ENCODE measurements at places on chromosomes 11 and 22.

GRCh38 chr22:43292630-43293018, 50.5 kb downstream of the SCUBE1 start:
- DNase-seq = no peak

DNA sequence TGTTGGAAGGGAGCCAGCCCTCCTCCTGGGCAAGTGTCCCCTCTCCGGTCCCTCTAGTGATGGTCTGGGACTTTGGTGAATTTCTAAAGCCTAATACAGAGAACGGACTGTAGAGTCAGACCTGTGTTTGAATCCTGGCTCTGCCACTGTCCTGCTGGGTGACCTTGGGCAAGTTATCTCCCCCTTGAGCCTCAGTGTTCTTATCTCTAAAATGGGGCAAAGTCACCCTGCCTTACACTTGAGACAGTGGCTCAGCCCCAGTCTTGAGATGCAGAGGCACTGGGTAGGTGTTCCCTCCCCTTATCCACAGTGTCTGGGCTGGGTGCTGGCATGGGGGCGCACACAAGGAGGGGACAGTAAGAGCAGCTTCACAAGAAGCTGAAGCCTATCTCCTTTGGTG, 20.9 kb downstream of the DGAT2 start:
- DNase-seq = no peak

DNA sequence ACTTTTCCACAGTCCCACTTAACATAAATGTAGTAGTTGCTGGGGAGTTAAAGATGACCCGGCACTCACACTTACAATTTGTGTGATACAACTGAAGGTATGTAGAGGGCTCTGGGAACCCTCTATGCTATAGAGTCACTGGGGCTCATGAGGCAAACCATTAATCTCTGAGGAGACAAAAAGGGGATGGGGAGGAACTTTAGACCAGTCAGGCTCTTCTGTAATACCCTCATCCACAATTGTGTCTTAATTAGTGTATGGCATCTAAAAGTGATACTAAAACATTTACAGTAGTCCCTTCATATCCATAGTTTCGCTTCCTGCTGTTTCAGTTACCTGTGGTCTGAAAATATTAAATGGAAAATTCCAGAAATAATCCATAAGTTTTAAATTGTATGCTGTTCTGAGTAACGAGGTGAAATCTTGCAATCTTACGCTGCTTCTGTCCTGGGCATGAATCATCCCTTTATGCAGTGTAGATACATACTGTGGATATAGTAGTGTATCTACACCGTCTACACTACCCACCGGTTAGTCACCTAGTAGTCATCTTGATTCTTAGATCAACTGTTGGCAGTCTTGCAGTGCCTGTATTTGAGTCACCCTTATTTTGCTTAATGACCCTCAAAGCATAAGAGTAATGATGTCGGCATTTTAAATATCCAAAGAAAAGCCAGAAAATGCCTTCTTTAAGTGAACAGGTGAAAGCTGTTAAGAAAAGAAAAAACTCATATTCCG, 12.2 kb downstream of the CBL start:
- DNase-seq = peak; percentile 91

DNA sequence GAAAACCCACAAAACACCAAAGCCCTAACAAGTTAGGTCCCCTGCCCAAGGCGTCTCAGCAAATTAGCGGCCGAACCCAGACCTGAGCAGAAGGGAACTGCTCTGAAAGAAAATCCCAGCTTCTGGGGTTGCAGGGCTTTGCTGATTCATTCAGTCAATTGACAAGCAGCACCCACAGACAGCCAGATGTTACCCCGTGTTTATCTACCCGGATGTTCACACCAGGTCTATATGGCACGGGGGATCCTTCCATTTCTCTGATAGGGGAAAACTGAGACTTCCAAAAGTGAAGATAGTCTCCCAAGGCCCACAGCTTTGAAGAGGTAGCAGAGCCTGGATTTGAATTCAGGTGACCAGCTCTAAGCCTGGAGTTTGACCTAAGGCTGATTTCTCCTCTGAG, 14.0 kb upstream of the OAF start:
- no peak for DNase-seq

DNA sequence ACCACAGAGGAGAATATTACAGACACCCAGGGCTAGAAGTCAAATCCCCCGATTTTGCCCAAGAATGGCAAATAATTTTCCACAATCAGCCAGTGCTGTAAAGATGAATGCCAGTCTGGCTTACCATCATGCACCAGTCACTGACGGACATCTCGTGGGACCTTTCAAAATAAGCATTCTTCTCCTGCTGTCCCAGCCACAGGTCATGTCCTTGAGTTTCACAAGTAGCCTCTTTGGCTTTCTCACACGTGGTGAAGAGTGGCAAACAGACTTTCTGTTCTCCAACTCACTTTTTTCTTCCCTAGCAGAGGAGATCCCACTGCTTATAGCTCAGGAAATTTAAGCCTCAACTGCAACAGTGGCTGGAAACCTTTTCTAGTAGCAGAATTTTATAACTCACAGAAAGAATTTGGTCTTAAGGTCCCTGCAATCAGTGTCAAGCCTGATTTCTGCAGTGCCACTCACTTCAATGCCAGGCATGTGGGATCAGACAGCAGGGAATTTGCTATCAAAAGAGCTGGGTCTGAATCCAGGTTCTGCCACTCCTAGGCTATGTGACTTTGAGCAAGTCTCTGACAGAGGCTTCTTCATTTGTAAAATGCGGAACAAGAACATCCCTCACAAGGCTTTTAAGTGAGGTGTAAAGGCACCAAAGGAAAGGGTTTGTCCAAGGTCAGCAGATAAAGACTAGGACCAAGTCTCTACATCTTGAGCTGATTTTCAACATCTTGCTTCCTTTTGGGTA, 3.6 kb downstream of the PIK3IP1 start:
- DNase-seq = no peak

GRCh38 chr11:877565-877964, 33.0 kb downstream of the CHID1 start:
- DNase-seq = no peak

- no peak for DNase-seq
These were observed 89.6 kb downstream of the ARL14EP start for GRCh38 chr11:30412509-30412908.

DNA sequence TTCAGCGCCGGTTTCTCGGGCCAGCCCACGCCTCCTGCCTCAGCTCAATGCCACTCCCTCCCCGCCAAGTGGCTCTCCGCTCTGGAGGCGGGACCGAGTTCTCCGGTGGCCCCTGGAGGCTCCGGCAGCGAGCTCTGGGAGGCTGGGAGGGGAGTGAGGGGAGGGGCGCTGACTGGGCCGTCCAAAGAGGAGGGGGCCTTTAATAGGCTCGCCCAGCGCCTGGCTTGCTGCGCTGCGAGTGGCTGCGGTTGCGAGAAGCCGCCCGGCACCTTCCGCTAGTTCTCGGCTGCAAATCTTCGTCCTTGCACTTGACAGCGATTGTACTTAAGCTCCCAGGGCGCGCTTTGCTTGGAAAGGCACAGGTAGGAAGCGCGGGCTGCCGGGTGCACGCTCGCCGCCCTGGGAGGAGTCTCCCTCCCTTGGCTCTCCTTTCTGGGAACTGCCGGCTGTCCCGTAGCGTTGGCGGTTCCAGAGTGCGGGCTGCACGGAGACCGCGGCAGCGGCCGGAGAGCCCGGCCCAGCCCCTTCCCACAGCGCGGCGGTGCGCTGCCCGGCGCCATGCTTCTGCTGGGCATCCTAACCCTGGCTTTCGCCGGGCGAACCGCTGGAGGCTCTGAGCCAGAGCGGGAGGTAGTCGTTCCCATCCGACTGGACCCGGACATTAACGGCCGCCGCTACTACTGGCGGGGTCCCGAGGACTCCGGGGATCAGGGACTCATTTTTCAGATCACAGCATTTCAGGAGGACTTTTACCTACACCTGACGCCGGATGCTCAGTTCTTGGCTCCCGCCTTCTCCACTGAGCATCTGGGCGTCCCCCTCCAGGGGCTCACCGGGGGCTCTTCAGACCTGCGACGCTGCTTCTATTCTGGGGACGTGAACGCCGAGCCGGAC, at the start of gene ADAMTS15:
Gene ADAMTS15 (plus strand): TSS at position 230 of the 894 bp plus-strand sequence. CDS start 329 bp downstream, at position 559.
- peak; percentile 60 for DNase-seq

DNA sequence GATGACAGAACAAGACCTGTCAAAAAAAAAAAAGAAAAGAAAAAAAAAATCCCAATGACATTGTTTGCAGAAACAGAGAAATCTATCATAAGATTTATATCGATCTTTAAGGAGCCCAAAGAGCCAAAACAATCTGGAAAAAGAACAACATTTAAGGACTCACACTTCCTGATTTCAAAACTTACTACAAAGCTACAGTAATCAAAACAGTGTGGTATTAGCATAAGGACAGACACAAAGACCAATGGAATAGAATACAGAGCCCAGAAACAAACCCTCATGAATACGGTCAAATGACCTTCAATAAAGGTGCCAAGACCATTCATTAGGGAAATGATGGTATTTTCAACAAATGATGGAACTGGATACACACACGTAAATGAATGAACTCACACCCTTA, 12.2 kb downstream of the ARVCF start:
- DNase-seq = no peak

GRCh38 chr11:19792510-19792909, 79.9 kb downstream of the NAV2 start:
- DNase-seq = no peak

- no peak for DNase-seq
These were observed 3.2 kb downstream of the CHST1 start for GRCh38 chr11:45662096-45662664.

GRCh38 chr22:28051091-28051786, 132.2 kb upstream of the PITPNB start:
- DNase-seq = no peak

DNA sequence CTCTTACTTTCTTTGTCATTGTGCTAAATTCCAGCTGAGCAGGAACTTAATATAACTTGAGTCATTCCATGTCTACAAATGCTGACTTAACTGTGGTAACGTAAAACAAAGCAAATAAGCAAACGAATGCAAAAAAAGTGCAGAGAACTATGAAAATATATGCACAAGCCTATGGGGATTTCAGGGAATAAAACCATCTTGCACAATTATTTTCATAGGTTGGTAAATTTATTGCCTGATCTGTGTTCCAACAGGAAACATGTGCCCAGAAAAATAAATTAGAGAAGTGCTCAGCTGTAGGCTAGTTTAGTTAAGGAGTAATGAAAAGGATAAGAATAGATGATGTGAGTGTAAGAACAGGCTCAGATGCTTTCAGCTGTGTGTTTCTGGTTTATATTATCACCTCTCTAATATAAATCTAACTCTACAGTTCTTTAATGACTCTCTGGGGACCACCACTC, 1169.3 kb downstream of the LRRC4C start:
- no peak for DNase-seq

- no peak for DNase-seq
These were observed 214.4 kb upstream of the BLID start for GRCh38 chr11:122330279-122330965.

DNA sequence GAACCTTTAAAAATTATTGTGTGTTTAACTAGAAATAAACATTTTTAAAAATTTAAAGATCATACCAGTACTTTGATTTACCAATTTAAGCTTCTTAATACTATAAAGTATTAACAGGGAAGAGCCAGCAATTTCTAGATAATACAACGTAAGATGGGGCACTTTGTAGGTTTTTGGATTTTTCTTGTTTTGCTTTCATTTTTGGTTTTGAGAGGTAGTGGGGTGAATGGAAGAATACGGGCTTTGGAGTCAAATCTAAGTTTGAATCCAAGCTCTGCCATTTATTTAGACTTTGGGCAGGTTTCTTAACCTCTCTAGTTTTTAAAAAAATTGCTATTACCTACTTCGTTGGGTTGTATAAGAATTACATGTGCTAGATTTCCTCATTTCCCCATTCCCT, 44.9 kb downstream of the CSTPP1 start:
- no peak for DNase-seq

DNA sequence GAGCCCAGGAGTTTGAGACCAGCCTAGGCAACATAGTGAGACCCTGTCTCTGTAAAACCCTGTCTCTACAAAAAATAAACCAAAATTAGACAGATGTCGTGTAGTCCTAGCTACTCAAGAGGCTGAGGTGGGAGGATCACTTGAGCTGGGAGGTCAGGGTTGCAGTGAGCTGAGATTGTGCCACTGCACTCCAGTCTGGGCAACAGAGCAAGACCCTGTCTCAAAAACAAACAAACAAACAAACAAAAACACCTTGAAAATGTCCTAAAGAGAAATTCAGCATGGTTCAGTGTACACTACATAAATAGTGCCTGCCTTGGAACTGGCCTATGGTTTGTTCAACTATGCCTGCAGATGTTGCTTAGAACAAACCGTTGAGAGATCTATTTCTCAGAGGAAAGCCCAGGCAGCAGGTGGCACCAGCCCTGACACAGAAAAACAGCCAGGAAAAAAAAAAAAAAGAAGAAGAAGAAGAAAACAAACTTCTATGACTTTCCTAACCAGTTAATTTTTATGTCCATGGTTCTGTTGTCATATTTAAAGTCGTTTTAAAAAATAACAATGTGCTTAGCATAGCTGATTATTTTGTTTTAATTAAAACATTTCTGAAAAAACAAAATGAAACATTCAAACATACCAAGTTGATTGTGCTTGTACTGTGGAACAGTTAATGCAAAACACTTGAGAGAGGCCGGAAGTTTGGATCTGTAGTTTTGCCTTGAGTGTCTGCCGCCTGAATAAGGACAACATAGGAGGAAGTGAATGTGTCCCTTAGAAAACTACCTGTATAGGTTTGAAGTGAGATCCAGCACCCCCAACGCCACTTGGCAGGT, 5.4 kb downstream of the KREMEN1 start:
- no peak for DNase-seq

- no peak for DNase-seq
These were observed 11.3 kb downstream of the MCAT start for GRCh38 chr22:43131773-43132501.

GRCh38 chr22:46086577-46087335, 63.6 kb upstream of the PPARA start:
- DNase-seq = peak; percentile 74

- DNase-seq = no peak
These were observed 1.1 kb downstream of the GTPBP1 start for GRCh38 chr22:38706901-38707195.

DNA sequence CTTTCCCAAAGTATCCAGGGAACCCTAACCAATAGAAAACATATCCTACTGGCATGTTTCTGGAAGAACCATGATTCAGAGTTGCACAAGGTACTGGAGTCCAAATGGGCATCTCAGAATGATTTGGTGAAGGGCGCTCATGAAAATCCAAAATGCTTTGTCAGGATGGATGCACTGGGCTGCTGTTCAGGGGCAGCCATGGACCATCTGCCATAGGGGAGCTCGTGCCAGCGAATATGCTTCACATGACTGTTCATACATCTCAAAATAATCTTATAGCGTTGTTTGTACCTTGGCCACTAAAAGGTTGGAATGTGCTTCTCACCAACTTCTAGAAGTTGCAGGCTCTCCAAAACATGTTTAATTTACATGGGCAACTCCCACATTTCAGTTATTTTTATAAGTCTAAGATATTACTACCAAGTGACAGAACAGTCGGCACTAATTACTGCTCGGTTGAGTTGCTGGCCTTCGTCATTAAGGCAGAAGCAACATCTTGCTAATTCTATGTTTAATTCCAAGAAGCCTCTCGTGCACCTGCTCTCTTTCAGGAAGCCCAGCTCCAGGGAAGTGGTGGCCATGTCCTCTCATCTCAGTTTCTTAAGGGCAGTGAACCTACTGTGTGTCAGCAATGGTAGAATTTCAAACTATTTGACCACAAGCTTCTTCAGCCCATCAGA, 1497.7 kb downstream of the TBC1D22A start:
- DNase-seq = no peak
